ENCODE measurements at places on chromosomes 3 and 15.

DNA sequence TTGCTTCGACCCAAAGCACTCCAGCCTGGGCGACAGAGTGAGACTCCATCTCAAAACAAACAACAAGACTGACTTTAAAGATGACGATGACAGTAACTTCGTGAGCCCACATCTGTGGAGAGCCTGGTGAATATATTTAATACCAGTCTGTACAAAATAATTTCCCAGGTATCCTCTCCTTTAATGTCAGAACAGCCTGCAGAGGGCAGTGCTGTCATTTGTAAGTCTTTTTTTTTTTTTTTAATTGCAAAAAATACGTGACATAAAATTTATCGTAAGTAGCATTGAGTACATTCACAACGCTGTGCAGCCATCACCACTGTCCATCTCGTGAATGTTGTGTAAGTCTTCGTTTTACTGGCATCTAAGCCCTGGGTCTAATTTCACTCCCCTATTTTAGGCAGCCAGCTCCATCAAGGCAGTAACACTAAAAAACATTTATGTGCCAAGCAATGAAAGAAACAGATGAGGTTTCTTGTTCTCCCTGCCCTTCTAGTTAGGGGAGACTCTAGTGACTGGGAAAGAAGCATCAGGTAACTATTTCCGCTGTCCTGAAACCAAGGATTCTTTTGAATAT is 1.4 kb downstream of the HTD2 start:
- DNase-seq, result peak; percentile 35

DNA sequence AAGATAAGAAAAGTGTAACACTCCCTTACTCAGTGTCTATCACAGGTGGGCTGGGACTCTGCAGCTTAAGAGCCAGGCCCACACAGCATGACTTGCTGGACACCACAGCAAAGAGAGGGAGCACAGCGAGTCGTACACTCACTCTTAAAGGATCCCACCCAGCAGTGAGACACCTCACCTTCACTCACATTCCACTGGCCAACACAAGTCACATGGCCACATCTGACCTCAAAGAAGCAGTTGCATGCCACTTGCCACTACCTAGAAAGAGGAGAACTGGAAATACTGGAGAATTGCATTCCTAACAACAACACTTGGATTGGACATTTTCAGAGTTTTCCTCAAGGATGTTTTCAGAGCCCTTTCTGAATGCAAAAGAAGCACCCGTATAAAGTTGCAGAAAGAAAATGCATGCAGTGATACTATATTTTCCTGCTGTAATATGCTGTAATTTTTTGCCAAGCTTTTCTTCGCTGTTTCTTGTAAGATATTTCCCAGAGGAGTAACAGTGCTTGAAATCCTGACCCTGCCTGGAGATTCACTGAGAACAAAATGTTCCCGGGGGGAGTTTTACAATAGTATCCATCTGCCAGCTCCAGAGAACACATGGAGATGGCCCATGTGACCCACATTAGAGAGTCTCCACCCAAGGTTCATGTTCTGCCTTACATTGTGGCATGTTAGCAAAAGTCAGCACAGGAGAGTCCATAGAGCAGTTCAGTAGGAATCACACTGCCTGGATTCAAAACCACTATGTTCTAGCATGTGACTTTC is 42.2 kb downstream of the TRIM42 start:
- DNase-seq, result no peak

GRCh38 chr3:114393367-114394072 is 99.7 kb downstream of the TIGIT start:
- no peak for DNase-seq

- DNase-seq, result no peak
Measured at GRCh38 chr3:197468167-197468566, 87.6 kb downstream of the BDH1 start.

DNA sequence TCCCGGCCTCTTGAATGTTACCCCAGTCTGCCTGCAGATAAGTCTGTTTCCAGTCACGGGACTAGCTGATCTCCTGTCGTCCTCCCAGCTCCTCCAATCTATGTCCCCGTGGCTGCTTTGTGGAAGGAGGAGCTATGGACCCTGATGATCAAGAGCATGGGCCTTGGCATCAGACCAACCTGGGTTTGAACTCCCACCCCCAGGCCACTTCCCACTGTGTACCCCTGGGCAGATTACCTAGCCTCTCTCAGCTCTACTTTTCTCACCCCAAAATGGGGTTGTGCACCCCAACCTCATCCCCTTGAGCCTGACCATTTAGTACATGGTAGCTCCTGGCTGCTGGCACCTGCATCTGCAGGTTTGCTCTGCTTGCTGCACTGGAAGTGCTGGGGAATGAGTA is 55.8 kb downstream of the GASK1A start:
- no peak for DNase-seq

- no peak for DNase-seq
Measured at GRCh38 chr15:93493172-93493571, 404.2 kb upstream of the RGMA start.

GRCh38 chr3:72436863-72437592 is 411.2 kb downstream of the SHQ1 start:
- DNase-seq, result no peak

DNA sequence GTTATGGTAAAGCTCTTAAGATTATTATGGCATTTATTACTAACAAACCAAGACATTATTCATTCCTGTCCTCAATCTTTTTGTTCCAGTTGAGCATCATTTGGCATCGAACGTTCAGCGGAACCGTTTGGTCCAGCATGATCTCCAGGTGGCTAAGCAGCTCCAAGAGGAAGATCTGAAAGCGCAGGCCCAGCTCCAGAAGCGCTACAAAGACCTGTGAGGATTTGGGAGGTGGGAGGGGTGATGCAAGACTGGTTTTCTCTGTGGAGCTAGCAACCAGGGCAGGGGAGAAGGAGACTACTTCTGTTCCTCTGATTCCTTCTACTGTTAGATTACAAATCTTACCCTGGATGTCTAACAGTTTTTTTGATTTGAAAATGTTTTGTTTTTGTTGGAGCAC is 27.6 kb upstream of the UTS2B start:
- DNase-seq, result no peak

DNA sequence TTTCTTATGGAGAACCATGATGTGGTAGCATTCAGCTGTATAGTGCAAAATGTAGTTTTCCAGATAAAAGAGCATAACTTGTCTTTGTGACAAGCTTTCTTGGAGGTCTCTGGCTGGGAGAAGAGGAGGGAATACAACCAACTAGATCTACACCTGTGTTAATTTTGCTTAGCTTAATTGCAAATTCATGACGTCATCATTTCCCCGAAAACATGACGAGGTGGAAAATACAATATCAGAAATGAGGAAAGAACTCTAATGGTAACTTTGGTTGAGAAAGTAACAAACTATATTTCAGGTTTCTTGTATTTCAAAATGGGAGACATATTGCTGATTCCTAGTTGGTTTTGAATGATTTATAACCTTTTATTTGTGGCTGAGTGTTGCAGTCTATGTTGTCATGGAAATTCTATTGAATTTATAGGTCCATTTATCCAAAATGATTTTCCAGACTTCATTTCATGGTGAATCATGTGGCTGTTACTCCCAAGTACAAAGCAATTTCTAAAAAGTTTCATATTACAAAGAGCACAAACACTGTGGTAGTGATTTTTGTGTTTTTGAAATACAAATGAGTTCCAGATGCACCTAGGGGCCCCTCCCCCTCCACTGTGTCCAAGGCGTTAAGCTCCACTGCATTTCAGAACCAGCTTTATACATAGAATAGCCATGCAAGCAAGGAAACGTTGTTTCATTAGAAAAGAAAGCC is 307.2 kb downstream of the FEZF2 start:
- DNase-seq, result no peak

- DNase-seq, result no peak
Measured at GRCh38 chr3:194395212-194395611, 3.9 kb downstream of the GP5 start.

- DNase-seq, result no peak
Measured at GRCh38 chr3:196555295-196555694, 13.1 kb downstream of the WDR53 start.

DNA sequence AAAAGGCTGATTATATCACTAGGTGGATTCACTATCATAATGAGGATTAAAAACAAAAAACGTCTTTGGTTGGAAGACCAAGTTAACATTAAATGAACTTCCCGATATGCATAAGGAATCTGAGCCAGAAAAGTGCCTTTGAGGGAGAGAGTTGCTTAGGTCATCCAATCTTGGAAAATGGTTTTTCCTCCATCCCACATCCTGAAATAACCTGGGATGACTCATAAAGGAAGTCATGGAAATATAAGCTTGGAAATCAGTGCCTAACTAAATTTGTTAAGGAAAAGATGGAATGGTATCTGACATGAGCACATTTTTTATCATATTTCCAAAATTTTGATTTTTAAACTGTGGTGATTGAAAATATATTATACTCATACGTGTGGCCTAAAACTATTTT is 66.0 kb downstream of the KBTBD8 start:
- DNase-seq, result no peak

DNA sequence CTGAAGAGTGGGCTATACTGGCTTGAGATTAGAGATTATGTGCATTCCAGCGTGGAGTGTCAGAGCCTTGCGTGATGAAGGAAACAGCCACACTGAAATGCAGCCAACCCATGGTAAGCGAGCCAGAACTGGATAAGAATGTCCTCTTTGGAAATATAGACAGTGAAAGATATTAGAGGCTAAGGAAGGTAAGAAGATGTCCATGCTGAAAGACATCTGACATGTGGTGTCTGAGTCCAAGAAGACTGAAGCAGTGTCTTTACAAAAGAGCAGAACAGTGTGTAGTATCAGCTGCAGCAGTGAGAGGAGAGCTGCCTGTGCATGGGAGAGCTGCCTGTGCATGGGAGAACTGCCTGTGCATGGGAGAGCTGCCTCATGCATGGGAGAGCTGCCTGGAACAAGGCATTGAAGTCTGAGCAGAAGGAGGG is 672.2 kb downstream of the DIPK2A start:
- DNase-seq, result no peak

- DNase-seq, result no peak
Measured at GRCh38 chr3:71228156-71228866, 355.2 kb downstream of the FOXP1 start.

DNA sequence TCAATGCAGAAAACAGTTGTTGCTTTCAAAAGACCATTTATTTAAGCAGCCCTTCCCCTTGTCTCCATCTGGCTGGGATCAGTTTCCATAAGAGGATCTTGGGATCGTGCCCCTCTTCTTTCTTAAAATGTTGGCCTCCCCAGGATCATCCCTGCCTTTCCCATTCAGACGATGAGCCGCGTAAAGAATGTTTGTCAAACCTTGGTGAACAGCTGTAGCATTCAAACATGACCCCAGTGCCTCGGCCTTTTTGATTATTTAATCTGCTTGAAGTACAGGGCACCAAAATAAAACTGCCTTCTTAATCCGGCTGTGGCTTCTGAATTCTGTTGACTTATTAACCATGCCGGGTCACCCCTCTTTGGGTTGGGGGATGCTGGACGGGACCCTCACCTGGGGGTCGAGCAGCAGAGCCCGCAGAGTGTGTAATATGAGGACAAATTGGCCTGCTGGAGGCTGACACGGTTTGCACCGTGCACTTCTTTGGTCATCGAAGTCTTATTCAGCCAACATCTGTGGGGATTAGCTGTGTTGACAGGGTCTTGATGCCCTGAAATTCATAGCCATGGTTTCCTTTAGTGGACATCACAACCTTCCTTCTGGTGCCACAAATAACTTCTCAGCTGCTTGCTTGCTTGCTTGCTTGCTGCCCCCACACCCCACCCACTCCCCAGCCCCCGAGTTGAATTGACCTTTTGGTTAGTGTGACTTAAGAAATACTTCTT is at the start of gene LRTM1:
Gene LRTM1 (minus strand): TSS at position 14 of the 725 bp plus-strand sequence. CDS start 148 bp downstream, outside the sequence.
- no peak for DNase-seq

DNA sequence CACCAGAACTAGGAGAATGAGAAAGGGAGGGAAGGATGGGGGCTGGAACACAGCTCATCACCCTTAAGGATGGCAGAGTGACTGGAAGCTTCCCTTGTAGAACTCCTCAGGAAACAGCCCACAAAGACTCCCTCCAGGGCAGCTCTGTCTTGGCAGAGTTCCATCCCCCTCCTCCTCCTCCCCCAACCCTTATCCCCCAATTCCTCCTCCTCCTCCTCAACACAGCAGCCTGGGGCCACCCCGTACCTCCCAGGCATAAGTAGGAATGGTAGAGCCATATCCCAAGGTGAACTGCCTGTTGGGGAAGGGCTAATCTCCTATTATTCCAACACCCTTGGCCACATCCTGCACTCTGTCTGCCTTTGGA is 38.8 kb downstream of the ADCY5 start:
- no peak for DNase-seq

DNA sequence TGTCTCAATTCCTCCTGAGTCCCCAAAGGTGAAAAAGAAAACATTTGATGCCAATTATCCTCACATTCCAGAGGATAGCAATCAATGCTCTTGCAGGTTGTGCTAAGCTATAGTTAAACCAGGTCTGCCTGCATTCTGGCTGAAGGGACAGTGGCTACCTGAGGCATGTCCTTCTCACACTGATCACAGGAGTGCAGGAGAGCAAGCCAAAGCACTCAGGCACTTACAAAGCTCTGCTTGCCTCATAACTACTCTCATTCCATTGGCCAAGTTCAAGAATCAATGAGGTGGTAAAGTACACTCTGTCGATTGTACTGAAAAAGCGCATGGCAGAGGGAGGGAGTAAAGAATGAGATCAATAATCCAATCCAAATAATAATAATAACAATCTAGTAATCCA is 342.0 kb upstream of the PPP2R3A start:
- no peak for DNase-seq

DNA sequence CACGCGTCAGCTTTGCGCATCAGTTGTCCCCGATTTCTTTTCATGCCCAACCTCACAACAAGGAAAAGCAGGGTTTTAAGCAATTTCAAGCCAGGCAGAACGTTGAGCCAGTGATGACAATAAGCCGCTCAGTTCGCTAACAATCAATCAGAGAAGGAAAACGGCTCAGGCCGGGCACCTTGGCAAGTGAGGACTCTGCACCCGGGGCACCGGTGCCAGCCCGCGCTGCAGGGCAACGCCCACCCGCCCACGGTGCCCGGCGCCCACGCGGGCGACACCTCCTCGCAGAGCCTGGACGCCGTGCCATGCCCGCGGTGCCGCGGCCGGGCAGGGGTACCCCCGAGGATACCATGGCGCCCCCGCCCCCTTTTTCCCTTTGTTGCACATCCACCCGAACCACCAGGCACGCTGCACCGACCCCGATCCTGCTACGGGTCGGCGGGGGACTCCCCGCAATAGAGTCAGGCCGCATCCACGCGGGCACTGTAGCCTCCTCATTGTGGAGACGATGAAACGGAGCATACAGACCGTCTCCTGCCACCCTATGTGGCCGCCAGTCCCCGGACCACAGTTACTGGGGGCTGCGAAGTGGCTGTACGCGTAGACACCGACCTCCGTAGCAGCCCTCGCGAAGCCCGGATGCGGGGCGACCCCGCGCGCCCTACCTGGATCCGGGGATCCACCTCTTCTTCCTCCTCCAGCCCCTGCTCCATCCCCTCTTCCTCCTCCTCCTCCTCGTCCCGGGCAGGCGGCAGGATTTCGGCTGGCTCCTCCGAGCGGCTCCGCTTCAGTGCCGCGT is 581 bp downstream of the SH3BP5 start:
- DNase-seq, result peak; percentile 40

DNA sequence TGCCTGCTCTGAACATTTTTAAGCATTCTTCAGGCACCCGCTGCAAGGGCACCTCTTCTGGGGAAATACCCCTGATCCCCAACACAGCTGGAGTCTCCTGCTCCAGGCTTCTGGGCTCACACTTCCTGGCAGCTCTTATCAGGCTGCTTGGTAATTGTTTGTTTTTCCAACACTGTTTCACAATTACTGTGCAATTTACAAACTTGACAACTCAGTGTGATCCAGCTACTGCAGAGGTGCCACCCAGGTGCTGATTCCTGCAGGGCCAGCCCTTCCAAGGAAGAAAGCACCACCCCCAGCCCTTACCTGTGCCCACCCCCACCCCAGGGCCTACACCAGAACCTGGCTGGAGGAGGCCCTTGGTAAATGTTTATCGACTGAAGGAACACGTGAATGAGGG is 66.5 kb downstream of the MAGEF1 start:
- no peak for DNase-seq
